ENCODE measurements at places on chromosomes 3 and 15.
A peak's percentile ranks its signal among the peaks of the same experiment; 100 is the strongest.

DNA sequence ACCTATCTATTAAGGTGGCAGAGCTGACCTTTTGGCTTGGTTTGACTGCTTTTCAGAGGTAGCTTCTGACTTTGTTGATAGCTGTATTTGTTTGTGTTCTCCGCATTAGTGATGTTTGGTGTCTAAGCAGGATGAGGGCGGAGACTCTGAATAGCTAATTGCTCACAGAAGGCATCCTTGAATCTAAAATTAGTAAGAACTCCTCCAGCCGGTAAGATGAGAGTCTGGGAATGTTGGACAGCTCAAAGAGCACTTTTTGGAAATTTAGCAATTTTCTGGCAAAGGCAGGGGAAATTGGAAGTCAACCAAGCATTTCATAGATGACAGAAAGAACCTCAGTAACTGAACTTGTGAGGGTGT, 174.1 kb downstream of the KLHL25 start:
- DNase-seq, result no peak

GRCh38 chr15:31905054-31905453, 125.3 kb upstream of the CHRNA7 start:
- no peak for DNase-seq

DNA sequence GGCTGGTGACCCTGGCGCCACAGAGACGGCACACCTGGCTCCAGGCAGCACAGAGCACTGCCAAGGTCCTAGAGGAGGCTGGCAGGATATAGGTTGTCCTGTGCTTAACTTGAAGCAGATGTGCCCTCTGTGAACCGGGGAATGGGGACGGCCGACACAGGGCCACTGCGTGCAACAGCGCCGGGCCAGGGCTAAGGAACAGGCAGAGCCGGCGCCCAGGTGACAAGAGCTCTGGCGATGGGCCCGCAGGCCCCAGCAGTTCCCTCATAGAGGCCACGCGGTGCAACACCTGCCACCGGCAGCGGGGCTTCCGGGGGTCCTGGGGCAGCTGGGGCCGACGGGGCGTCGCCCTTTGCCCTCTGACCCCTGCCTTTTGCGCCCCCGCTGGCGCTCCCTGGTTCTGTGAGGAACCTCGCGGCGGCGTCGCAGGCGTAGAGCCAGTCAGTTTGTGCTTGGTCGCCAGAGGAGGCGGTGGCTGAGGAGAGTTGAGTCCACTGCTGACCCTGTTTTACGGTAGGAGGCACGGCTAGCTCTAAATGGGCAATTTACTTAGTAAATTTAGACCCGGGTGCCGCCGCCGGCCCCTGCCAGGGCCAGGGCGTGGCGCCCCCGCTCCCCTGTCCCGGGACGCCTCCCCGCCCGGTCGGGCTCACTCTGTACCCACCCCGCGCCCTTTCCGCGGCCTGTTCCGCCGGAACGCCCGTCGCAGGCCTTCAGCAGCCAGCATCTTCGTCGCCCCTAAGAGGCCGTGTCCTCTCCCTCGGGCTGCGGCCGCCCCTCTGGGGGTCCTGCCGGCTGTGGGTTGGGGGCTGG, at the start of gene NPAP1:
TSS of gene NPAP1 (plus strand) at position 444 of the 813 bp plus-strand sequence. CDS start at position 537, 93 bp downstream.
- no peak for DNase-seq

DNA sequence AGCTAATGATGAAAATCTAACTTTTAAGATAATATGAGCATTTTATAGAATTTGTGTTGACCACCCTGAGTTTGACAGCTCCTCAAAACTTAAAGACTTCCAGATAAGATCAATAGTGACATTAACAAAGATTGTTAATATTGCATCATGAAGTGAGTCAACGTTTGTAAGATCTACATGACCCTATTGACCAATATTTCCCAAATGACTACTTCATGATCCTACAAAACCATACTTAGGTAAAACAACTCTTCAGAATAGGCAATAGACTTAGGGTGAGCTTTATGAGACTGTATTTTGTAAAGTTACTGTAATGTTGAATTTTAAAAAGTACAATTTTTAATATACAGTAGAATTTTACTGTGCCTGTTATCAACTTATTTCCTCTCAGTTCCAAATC, 422.7 kb upstream of the ALCAM start:
- DNase-seq, result no peak

GRCh38 chr3:177594096-177594495, 396.8 kb upstream of the TBL1XR1 start:
- DNase-seq, result no peak

DNA sequence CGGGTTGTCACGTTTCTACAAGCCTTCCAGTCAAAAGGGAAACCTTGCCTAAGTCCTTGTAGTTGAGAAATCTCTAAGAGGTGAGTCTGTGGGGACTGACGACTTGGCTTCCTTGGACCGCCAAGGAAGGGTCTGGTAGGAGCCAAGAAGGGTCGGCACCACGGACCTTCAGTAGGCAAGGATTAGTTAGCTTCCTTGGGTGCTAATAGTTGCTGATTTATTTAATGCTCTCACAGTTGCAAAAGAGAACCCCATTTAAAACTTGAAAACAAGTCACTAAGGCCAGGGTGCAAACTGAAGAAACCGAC, 361 bp upstream of the LCMT2 start:
- no peak for DNase-seq

DNA sequence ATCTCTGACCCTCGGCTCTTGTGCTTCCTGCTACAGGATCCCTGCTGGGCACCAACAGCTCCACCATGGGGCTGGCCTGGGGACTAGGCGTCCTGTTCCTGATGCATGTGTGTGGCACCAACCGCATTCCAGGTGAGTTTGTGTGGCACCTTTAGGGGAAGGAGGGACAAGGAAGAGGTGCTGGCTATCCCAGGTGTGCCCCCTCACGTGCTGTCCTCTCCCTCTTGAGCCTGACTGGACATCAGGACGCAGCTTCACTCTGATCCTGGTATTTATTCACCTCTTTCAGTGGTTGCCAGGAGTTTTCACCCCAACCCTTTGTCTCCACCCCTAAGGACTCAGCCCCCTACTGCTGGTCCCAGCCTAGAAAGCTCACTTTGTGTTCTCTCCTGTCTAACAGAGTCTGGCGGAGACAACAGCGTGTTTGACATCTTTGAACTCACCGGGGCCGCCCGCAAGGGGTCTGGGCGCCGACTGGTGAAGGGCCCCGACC, 960 bp downstream of the THBS1 start:
- DNase-seq, result peak; percentile 66

GRCh38 chr3:161770484-161771386, 274.1 kb downstream of the OTOL1 start:
- peak; percentile 23 for DNase-seq

DNA sequence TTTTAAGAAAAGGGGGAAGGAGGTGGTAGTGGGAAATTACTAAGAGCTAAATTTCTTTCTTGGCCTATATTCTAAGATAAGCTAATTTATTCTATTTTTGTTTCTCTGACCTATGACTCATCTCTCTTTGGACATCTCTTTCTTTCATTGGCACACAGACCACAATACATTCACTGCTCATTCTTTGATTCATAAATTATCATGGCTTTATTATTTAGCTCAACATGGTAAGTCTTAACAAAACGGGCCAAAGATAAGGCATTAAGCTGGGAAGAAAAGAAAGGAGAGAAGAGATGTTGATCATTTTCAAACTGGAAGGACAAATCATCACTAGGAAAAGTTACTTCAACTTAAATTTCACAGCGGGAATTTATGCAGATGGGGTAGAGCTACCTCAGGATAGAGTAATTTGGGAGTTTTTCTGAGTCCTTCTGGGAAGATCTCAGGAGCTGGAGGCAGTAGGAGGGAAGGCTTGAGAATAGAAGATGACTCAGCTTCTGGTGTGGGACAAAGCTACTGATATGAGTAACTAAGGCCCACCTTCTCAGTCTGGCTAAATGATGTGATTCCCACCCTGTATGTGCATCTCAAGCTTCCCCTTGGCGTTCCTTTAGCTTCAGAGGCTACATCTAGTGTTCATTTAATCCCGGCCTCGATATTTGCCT, 7.5 kb upstream of the ALCAM start:
- DNase-seq, result no peak

GRCh38 chr3:46090161-46090591, 62.9 kb upstream of the XCR1 start:
- DNase-seq, result no peak

- peak; percentile 94 for DNase-seq
Measured at GRCh38 chr3:139560411-139560810, 20.9 kb upstream of the RBP1 start.

DNA sequence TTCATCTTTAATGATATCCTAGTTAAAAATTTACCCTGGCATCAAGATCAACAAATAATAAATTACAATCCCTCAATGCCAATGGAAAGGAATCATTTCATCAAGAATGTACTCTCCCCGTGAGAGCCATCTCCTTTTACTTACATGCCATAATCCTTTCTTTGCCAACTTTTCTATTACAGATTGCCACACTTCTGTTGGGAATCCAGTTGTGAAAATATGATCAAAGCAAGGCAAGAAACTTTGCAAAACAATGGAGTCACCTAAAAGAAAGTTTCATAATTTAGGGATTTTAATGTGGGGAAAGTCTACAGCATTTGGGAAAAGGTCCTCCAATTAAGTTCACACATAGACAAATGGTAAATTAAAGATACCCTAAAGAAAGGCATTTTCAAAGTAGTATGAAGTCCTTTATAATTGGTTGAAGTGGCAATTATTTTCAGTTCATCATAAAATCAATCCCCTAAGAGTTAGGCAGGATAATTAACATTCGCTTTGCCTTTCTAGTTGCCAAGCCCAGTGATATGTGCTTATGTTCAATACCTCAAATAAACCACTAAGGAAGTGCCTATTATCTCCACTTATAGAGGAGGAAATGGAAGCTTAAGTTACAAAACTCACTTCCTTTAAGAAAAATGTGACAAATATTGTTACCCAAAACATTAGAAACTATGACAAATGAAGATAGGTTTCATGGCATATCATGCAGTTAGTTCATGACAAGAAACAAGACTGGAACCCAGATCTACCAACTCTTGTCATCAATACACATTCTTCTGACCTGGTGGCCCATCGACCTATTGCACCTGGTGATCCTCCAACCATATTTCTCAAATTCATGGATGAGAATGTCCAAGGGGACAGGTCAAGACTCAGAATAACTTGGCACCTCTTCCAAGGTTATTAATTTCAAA, 49.1 kb downstream of the TRANK1 start:
- DNase-seq, result no peak

- peak; percentile 49 for DNase-seq
Measured at GRCh38 chr15:82044373-82045178, 1.2 kb downstream of the MEX3B start.

DNA sequence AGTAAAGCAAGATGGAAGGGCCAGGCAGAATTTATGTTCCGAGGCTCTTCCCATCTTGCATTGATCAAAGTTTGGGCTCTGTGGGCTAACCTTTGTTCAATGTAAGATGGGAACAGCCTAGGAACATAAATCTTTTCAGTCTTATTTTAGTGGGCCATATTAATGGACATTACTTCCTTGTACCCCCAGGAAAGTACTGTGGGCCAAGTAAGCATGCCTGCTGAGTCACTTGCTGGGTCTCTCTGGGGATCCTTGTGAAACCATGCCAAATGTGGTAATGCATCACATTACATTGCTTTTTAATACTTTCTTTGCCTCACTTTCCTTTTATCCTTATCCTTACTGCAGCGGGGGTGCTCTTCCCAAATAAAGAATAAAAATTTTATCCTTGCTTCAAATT, 349.5 kb upstream of the POU1F1 start:
- no peak for DNase-seq

DNA sequence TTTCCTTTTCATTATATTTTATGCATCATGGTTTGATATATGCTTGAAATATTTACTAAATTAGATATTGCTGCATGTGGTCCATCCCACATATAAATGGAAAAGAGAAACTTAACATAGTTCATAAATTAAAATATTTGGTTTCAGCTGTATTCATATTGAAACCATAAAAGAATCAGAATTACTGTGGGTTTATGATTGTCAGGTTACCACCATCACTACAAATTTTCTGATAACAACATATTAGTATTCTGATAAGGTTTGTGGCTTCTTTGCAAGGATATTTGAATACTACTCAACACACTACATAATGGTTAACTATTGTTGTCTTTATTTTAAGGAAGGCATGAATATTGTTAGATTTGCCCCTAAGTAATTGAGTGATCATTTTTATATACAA, 235.5 kb downstream of the UBE2E2 start:
- no peak for DNase-seq

DNA sequence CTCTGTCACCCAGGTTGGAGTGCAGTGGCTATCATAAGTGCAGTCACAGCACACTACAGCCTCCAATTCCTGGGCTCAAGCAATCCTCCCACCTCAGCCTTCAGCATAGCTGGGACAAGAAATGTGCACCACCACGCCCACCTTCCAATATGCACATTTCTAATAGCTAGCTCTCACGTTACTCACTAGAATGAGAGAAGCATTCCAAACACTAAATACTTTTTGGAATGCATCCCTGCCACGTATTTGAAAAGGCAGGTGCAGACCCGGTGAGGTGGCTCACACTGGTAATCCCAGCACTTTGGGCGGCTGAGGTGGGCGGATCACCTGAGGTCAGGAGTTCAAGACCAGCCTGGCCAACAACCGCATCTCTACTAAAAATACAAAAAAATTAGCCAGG, 7.6 kb upstream of the TCF12 start:
- DNase-seq, result no peak

- DNase-seq, result peak; percentile 26
Measured at GRCh38 chr3:120245386-120245785, 39.6 kb downstream of the GPR156 start.

- DNase-seq, result peak; percentile 24
Measured at GRCh38 chr3:63908081-63908736, 4.0 kb downstream of the SCAANT1 start.

GRCh38 chr3:124688581-124689454, 41.4 kb upstream of the UMPS start:
- peak; percentile 60 for DNase-seq

- no peak for DNase-seq
Measured at GRCh38 chr15:52164631-52165265, 26.4 kb downstream of the GNB5 start.

DNA sequence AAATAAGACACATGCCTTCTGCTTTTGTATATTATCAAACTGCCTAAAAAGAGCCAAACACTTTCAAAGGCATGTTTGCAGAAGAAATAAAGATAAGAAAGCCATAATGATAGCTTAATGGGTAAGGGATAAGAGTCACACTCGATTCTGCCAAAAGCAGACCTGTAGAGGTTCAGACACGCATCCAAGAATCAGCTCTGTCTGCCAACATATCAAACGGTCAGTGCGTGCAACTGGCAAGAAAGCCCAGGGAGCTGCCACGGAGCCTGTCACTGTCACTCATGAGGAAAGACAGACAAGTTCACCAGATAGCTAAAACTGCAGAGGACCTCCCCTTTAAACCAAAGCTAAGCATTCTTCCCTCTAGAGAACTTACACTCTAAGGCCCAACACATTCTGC, 23.2 kb downstream of the DCP1A start:
- DNase-seq, result no peak

GRCh38 chr15:45093622-45094357, 20.2 kb downstream of the DUOX2 start:
- no peak for DNase-seq

Data from NCI-H69 (cell line).